Suppressor macrophage (primary cell): ENCODE measurements at places on chromosomes 2 and 18.
A peak's percentile ranks its signal among the peaks of the same experiment; 100 is the strongest.

DNA sequence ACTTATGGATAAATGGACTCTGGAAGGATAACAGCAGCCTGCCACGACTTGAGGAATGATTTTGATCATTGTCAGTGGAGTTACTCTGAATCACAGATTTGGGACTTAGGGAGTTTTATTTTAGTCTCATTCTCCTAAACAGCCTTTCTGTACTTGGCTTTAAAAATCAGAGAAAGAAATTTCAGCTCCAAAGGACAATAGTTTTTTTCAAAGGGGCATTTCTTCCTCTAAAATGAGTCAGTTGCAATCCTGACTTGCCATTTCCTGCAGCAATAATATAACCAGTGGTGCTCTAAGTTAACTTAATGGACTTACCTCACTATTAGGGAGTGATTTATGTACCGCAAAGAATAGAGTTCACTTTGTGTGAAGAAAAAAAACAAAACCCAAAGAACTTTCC, 35.1 kb upstream of the MTX2 start:
- DNase-seq, result no peak

GRCh38 chr2:196409376-196409775, 230.1 kb upstream of the CCDC150 start:
- DNase-seq, result no peak

DNA sequence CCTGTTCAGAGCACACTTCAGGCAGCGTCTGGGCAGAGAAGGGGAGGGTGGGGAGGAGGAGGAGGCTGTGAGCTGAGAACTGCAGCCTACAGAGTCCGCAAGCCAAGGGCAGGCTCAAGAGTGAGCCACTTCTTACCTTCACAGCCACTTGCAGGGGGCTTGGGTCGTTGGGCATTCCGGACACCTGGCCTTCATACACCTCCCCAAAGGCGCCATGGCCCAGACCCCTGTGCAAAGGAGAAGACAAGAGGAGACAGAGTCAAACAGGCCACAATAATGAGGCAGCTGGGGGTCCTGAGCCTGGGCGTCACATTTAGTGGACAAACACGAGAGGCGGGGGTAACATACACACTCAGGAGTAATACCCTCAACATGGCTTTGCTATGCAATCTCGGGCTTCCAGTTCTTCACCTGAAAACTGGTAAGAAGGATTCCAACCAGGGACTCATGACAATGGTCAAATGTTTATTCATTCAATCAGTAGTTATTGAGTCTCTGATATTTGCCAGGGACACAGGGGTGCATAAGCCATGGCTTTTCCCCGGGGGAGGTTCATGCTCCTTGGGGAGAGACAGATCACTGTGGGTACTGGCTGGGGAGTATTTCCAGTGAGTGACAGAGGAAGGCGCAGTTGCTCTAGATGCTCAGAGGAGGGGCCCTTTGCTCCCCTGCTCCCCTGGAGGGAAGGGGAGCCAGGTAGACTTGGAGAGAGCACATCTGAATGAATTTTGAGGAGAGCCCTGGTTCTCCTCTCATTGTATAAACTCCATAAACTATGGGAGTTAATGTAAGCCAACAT, 107.4 kb downstream of the CLIP4 start:
- DNase-seq, result no peak

DNA sequence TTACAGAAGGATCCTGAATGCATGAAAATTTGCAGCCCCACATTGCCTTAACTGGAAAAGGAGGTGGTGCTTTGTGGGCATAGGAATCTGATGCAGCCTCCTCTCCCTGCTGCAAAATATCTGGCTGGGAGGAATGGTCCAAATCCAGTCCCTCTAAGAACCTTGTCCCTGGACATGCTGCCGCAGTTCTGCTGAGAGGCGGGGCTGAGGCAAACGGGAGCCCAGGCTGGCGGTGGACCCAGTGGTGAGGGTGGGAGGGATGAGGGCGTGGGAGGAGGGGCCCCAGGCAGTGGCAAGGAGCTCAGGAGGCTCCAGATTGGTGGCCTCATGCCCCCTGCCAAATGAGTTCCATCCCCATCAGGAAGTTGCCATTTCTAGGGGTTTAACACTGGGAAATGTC, 36.2 kb downstream of the ZAP70 start:
- DNase-seq, result no peak

DNA sequence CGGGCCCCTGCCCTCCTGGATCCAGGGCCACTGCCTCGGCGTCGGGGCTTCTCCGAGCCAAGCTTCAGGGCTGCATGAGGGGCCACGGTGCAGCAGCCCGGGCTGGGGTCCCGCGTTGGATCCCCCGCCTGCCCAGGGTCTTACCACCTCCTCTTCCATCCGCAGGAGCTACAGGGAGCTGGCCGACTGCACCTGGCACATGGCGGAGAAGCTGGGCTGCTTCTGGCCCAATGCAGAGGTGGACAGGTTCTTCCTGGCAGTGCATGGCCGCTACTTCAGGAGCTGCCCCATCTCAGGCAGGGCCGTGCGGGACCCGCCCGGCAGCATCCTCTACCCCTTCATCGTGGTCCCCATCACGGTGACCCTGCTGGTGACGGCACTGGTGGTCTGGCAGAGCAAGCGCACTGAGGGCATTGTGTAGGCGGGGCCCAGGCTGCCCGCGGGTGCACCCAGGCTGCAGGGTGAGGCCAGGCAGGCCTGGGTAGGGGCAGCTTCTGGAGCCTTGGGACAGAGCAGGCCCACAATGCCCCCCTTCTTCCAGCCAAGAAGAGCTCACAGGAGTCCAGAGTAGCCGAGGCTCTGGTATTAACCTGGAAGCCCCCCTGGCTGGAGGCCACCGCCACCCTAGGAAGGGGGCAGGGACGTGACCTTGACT, 52.1 kb downstream of the RAMP1 start:
- DNase-seq, result no peak

DNA sequence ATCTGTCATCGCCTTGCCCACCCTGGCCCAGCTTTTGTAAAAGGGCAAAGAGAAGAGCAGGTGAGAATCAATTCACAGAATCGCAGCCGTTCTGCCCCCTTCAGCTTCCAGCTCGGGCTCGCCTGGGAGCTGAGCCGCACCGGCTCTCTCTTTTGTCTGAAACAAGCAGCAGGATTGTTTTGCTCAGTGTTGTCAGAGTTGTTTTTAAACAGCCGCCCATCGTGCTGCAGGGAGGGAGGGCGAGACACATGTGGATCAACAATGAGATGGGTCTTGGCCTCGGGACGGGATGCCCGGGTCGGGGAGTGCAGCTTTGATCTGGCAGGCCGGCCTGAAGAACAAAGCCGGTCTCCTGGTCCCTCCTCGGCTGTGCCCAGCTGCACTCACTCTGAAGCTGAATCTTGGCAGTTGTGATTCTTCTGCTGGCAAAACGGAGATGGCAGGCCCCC, 39.7 kb upstream of the HDAC4 start:
- no peak for DNase-seq

- DNase-seq, result no peak
These were observed 5.6 kb upstream of the ATOH8 start for GRCh38 chr2:85748039-85748734.

DNA sequence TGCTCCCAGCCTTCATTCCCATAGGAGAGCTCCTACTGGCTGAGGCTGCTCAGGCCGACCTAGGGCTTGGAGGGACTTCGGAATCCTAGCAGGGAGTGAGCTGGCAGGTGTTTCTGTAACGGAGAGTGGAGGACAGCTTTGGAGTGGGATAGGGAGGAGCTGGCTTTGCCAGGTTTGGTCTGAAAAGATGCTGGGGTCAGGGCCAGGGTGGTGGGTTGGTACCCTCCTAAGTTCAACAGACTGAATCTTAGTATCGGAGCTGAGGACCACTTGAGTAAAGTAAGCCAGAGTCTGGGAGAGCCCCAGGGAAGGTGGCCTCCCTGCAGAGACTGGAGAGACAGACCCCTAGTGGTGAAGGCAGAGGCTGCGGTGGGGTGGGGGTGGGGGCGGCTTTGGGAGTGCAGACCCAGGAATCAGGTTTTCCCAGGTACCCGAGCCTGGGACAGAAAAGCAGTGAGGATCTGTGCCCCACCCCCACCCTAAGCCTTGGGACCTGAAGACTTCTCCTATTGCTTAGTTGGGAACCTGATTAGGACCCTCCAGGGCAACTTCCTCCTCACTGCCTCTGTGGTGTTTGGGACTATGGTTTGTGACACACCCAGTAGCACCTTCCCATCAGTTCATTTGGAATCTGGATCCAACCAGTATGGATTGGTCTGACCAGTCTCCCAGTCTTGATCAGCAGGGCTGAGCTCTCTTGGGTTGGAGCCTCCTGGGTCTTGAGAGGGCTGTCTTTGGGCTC, 3.0 kb downstream of the CNNM4 start:
- no peak for DNase-seq

DNA sequence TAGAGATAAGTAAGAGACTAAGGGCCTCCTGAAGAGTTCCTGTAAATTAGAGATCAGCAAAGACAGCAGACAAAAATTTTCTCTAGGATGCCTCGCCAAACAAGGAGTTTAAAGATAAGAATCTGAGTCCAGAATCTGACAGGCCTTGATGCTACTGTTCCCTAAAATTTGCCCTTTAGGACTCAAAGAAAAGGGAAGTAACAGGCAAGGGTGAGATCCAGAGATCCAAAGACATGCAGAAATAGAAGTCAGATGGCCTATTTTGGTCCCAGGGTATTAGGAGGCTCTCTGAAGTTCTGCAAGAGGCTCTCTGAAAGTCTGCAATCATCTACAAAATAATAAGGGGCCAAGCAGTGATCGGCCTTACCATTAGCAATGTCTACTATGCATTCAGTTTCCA, 33.0 kb downstream of the GALNT5 start:
- peak; percentile 18 for DNase-seq

DNA sequence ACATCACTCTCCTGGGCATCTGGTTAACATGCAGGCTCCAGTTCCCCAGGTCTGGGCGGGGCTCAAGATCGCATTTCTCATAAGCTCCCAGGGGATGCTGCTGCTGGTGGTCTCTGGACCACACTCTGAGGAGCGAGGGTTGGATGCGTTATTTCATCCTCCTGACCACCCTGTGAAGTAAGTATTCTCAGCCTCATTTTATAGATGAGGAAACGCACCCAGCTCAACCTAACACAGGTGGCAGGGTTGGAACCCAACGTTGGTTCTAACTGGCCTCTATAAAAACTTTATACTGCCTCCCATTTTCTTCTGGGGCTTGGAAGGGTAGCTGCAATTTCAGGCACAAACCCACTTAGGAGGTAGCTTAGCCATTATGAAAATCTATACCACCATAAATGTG, 120.5 kb downstream of the FAM210A start:
- no peak for DNase-seq

DNA sequence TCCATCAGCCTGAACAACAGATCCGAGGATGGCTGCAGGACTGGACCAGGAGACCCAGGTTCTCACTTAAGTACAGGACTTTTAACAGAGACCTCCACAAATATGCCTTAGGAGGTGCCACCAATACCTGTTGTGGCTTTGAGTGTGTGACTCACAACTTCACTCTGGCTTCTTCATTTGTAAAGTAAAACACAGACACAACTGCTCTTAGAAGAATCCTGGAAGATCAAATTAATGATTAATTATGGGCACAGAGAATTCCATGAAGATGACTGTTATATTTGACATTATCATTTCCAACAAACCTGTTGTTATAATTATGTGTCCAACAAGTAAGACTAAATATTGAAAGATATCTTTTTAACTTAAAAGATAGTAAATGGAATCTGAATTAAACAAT, 481.4 kb upstream of the KLHL29 start:
- DNase-seq, result no peak

GRCh38 chr18:48292229-48292628, 117.0 kb downstream of the ZBTB7C start:
- DNase-seq, result peak; percentile 47

GRCh38 chr18:42486271-42486670, 531.2 kb downstream of the PIK3C3 start:
- DNase-seq, result no peak

GRCh38 chr2:27830656-27831055, 59.1 kb downstream of the MRPL33 start:
- DNase-seq, result no peak

DNA sequence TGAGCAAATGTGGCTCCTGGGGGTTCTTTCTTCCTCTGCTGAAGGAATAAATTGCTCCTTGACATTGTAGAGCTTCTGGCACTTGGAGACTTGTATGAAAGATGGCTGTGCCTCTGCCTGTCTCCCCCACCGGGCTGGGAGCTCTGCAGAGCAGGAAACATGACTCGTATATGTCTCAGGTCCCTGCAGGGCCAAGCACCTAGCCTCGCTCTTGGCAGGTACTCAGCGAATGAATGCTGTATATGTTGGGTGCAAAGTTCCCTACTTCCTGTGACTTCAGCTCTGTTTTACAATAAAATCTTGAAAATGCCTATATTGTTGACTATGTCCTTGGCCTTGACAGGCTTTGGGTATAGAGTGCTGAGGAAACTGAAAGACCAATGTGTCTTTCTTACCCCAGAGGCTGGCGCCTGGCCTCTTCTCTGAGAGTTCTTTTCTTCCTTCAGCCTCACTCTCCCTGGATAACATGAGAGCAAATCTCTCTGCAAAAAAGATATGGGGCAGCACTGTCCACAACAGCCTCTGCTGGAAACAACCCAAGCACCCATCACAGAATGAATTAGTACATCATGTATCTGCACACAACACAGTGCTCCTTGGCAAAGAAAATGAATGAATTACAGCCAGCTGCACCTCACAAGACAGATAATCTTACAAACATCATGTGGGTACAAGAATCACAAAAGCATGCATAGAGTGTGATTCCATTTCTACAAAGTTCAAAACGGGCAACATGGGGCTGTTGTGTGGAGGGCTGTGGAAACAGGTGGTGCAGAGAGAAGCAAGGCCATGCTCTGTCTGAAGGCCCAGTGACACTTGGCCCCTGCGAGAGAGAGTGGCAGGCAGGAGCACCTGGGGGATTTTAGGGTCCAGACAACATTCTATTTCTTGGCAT, 6.6 kb downstream of the IL1RN start:
- peak; percentile 24 for DNase-seq

DNA sequence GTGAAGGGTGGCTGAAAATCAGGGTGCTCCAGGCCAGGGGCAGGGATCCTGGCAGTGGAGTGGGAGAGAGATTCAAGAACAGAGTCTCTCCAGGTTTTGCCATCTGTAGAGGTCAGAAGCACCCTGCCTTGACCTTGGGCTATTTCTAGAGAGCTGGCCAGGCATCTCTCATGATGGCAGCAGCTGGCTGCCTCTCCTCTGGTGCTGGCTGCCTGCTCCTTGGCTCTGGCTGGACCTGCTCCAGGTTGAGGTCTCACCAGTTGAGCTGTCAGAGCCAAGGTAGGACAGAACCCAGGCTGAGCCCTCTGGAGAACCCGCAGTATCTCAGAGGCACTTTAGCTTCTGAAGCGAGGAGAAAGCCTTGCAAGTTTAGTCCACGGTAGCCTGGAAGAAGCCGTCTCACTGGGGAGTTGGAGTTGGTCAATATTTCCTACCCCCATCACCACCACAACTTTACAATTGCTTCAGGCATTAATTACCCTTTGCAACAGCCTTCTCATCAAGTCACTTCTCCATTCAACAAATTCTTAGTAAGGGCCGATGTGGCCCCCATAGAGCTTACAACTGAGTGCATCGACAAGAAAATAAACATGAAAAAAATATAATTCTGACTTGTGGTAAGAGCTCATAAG, 25.6 kb downstream of the GNLY start:
- DNase-seq, result no peak

DNA sequence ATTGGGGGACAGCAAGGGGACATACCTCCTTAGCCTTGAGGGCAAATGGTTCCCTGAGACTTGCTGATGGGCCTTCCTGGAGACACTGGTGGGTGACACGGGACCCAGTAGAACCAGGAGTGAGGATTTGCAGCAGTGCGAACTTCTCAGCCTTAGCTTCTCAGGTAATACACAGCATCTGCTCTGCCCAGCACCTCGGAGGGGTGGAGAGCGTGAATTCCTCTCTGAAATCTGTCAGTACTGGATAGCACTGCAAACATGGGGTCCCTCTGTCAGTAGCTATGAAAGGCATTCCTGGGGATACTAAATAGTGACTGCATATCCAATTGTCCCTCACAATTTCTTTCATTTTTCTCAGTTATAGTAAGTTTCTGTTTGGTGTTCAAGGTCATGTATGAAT, 151.7 kb downstream of the GBX2 start:
- DNase-seq, result no peak

- DNase-seq, result no peak
These were observed 107.8 kb downstream of the GFPT1 start for GRCh38 chr2:69279211-69279610.
